ENCODE measurements at places on chromosomes 6 and 20. TPM values are rescaled to one million over a fixed set of nuclear protein-coding genes. Genes with fewer than 3 reads are reported as not detected.
A peak's percentile ranks its signal among the peaks of the same experiment; 100 is the strongest.

GRCh38 chr6:108922499-108922898 is 74.3 kb downstream of the ARMC2 start:
- no peaks in the 10 kb centered on the region for H3K4me1 ChIP-seq
- no peak overlapping the region for H3K27ac ChIP-seq
- no peak overlapping the region for H3K4me3 ChIP-seq
- no peaks in the 10 kb centered on the region for H3K36me3 ChIP-seq
- H3K27me3 ChIP-seq, result no peaks in the 10 kb centered on the region

PTPRT gene
- total RNA-seq, result 2.3 TPM

VSX1 gene
- total RNA-seq, result not detected

- no peaks in the 10 kb centered on the region for H3K4me1 ChIP-seq
- no peaks in the 10 kb centered on the region for H3K27me3 ChIP-seq
- H3K4me3 ChIP-seq, result no peak overlapping the region
- H3K27ac ChIP-seq, result no peak overlapping the region
Measured at GRCh38 chr20:35271073-35271882, 6.6 kb downstream of the MMP24OS start.

GRCh38 chr6:70107852-70108629 is 194.8 kb downstream of the COL9A1 start:
- no peak overlapping the region for H3K4me3 ChIP-seq
- no peaks in the 10 kb centered on the region for H3K36me3 ChIP-seq
- H3K4me1 ChIP-seq, result peaks cover 6% of the 10 kb centered on the region
- DNase-seq, result no peak
- H3K27ac ChIP-seq, result no peak overlapping the region

DNA sequence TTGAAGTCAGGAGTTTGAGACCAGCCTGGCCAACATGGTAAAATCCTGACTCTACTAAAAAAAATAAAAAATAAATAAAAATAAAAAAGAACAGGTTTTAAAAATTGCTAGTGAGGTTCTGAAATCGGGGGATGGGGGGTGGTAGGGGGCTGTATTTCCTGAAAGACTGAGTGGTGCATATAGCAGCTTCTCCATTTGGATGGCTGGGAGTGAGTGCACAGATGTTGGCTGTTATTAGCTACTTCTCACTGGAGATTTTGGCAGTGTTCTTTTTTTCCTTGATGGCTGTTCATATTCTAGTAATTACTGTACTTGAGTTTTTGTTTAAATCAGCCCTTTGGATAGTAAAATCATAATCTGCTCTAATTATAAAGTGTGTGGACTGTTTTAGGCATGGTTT is 79.8 kb downstream of the RTN4IP1 start:
- no peaks in the 10 kb centered on the region for H3K36me3 ChIP-seq
- no peak for DNase-seq
- no peak overlapping the region for H3K4me3 ChIP-seq
- peaks cover 5% of the 10 kb centered on the region for H3K4me1 ChIP-seq
- no peaks in the 10 kb centered on the region for H3K27me3 ChIP-seq

GPSM3 gene
- 12.9 TPM for total RNA-seq

- no peaks in the 10 kb centered on the region for H3K27me3 ChIP-seq
- no peaks in the 10 kb centered on the region for H3K4me1 ChIP-seq
- H3K4me3 ChIP-seq, result no peak overlapping the region
- DNase-seq, result no peak
- H3K27ac ChIP-seq, result no peak overlapping the region
Measured at GRCh38 chr6:13724182-13724581, 12.5 kb upstream of the RANBP9 start.

GGTLC1 gene
- total RNA-seq, result not detected

IL17A gene
- not detected for total RNA-seq

DNA sequence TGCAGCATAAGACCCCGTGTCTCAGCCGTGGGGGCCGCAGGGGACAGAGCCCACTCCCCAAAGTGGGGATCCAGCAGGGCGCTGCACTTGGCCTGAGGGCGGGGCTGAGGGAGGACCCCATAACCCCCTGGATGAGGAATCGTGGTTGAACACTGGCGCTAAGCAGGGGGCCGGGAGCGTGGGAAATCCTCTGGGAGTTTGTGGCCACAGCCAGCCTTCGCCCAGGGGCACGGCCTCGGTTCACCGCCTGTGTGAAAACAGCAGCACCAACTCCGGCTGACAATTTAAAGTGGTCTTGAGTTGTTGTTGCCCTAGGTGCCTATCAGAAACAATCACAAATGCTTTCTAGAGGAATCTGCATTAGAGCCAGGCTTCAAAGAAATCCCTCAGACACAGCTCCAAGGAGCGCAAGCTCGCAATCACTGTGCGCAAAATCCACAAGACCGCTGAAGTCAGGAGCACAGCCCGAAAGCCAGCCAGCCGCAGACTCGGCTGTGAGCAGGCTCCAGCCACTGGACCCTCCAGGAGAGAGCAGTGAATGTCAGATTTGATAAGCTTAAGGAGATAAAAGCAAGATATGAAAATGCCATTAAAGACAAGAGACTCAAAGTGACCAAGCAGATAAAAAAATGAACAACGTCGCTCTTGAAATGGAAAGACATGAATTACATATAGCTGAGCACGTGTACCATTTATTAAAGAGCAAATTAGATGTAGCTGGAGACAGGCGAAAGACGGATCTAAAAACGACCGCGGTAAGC is 10.9 kb upstream of the RPS6KA2 start:
- H3K4me1 ChIP-seq, result peaks cover 7% of the 10 kb centered on the region
- no peaks in the 10 kb centered on the region for H3K27me3 ChIP-seq
- no peak overlapping the region for H3K27ac ChIP-seq
- peak; percentile 35 for DNase-seq
- no peaks in the 10 kb centered on the region for H3K36me3 ChIP-seq

- DNase-seq, result peak; percentile 53
- H3K27ac ChIP-seq, result no peak overlapping the region
- no peaks in the 10 kb centered on the region for H3K27me3 ChIP-seq
- no peak overlapping the region for H3K4me3 ChIP-seq
- peaks cover 5% of the 10 kb centered on the region for H3K4me1 ChIP-seq
Measured at GRCh38 chr6:23339268-23339667, 769.9 kb downstream of the HDGFL1 start.

TFAP2B gene
- total RNA-seq, result not detected

DNA sequence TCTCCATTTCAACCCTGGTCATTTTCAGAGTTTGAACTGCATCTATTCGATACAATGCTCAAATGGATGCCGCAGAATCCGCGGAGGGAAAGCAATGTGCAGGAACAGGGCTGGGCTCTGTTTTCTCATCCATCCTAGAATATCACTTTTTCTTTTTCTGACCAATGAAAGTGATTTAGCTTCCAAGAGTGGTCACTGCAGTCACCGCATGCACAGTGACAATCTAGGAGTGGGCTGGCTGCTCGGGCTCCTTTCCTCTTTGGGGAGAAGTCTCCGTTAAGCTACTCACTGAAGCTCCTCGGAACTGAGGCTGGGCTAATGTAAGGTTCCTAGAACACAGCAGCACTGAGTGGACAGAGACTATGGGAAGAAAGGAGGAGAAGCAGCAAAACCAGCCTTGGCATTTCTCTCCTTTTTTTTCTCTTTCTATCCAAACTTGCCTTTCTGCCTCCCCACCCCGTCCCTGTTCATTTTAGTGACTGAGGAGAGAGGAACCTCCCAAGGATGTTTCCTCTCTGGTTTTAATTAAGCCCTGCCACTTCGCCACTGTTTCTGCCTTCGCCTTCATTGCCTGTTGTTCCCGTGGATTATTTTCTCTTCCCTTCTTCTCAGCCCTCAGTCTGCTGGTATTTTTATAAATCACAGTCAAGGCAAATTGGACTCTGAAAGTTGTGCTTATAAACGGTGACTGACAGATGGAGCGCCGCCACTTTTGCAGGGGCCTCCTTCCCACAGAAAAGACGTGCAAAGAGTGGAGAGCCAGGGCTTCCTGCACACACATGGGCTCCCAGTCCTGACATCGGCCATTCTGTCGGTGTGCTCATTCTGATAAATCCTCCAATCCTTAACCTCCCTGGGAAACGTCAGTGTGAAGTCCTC is 41.1 kb downstream of the RAMACL start:
- H3K36me3 ChIP-seq, result no peaks in the 10 kb centered on the region
- no peaks in the 10 kb centered on the region for H3K27me3 ChIP-seq
- H3K4me3 ChIP-seq, result no peak overlapping the region
- no peaks in the 10 kb centered on the region for H3K4me1 ChIP-seq
- H3K27ac ChIP-seq, result no peak overlapping the region

DNA sequence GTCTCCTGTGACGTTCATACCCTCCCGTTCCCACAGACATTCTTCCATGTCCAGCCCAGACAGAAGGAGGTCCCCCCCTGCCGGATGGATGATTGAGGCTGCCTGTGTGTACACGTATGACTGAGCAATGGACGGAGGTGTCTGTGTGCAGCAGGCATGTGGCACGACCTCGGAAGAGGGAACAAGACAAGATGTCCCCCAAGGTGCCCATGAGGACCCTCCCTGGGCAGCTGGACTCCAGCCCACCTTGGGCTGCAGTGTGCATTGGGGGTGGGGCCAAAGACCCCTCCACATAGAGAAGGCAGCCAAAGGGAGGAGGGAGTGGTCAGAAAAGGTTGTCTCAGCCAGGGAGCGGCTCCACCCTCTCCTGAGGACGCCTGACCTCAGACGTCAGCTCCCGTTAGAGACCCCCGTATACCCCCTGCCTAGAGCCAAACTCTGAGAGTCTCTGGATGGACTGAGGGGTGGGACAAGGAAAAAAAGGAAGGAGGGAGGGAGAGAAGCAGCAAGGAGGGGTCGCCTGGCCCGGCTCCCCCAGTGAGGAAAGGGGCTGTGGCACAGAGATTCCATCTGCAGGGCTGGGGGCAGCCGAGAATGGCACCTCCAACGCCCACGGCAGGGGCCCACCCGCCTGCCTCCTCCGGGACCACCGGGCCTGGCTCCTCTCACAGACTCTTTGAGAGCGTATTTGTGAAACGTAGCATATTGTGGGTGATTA is 92.9 kb upstream of the BHLHE23 start:
- H3K36me3 ChIP-seq, result no peaks in the 10 kb centered on the region
- H3K27ac ChIP-seq, result no peak overlapping the region
- DNase-seq, result peak; percentile 26
- H3K27me3 ChIP-seq, result peaks cover 57% of the 10 kb centered on the region

DNA sequence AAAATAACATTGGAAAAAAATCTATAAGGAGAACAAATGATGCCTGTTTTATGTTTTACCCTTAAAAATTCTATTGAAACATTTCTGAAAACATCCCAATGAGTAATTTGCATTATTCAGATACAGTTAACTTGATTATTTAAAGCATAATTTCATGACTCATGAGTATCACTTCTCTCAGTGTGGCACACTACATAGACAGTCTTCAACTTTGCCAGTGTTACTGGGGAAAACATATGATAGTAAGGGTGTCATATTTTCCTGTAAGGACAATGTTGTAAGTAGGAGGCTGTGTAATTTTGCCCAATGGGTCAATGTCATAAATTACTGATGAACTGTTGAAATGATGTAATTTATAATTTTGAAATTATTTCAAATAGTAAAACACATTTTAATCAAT is 125.5 kb downstream of the PHACTR1 start:
- no peak for DNase-seq
- no peak overlapping the region for H3K27ac ChIP-seq
- H3K4me1 ChIP-seq, result peaks cover 10% of the 10 kb centered on the region
- H3K27me3 ChIP-seq, result no peaks in the 10 kb centered on the region

DNA sequence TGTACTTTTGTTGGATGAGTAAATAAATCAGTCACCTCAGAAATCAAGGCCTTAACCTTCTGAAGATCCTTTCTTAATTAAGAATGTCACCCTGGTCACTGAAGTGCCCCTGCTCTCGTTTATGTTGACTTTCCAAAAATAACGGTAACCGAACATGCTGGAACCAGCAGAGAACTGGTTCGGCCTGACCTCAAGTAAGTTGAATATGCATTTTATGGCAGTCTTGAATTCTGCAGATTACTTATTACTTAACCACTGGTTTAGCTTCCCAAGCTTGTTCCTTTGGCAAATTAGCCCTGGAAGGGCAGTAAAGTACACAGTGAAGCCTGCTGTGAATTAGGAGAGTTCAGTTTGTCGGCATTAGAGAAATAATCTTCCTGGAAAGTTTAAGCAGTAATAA is 12.2 kb downstream of the MAPRE1 start:
- H3K27ac ChIP-seq, result no peak overlapping the region
- H3K4me3 ChIP-seq, result no peak overlapping the region
- H3K4me1 ChIP-seq, result no peaks in the 10 kb centered on the region
- H3K36me3 ChIP-seq, result peaks cover 87% of the 10 kb centered on the region

NOTCH4 gene
- 2.0 TPM for total RNA-seq

DNA sequence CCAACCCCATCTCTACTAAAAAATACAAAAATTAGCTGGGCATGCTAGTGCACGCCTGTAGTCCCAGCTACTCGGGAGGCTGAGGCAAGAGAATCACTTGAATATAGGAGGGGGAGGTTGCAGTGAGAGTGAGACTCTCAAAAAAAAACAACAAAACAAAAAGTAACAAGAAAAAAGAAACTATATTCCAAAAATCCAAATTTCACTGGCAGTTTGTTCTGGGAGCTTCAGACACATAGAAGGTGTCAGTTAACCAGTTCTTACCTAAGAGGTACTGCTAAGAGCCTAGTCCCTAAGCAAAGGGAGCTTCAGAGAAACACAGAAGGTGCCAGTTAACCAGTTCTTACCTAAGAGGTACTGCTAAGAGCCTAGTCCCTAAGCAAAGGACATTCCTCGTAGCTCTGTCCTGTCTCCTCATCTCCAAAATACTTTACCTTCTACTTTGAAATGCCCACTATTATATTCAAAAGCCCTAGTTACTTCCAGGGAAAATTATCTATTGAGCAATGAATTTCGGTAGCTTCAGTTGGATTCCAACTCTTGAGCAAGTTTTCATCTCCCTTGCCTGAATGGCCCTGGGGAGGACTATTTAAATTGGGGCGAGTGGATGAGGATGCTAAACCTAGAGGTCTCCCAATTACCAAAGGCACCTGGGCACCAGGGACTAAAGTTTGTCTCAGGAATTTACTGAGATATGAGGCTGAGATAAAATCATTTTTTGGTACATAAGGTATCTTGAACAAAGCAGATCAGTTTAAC is 41.0 kb downstream of the HFE start:
- H3K4me1 ChIP-seq, result peaks cover 3% of the 10 kb centered on the region
- no peak overlapping the region for H3K27ac ChIP-seq
- no peak for DNase-seq
- H3K36me3 ChIP-seq, result no peaks in the 10 kb centered on the region
- no peak overlapping the region for H3K4me3 ChIP-seq

SNAP25 gene
- not detected for total RNA-seq

- no peak overlapping the region for H3K4me3 ChIP-seq
- no peak overlapping the region for H3K27ac ChIP-seq
- H3K27me3 ChIP-seq, result no peaks in the 10 kb centered on the region
- H3K36me3 ChIP-seq, result no peaks in the 10 kb centered on the region
- DNase-seq, result no peak
- no peaks in the 10 kb centered on the region for H3K4me1 ChIP-seq
Measured at GRCh38 chr20:15916623-15917022, 656.6 kb downstream of the KIF16B start.

DLL1 gene
- 7.4 TPM for total RNA-seq

DNA sequence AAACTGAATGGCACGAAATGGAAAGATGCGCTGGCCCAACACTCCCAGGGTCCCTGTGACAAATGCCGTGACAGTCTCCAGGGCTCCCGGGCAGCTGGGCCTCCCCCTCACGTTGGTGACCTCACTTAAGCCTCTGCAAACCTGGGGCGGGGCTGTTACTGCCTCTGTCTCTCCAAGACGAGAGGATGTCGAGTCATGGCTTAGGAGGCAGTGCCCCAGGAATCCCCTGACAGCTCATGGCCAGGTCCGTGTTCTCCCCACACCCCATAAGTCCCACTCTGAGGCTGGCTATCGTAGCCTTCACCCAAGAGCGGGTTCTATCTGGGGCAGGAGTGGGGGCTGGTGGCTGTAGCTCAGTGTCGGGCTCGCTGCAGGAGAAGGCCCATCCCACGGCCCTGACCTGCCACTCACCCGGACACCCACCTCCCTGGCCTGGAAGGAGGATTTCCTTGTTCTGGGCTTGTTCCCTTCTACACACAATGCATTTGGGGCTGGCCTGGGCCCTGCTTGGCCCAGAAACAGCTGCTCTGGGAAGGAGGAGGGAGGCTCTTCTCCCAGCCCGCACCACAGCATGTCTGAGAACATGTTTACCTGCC is 5.6 kb upstream of the RPS21 start:
- H3K36me3 ChIP-seq, result peaks cover 13% of the 10 kb centered on the region
- H3K4me1 ChIP-seq, result peaks cover 15% of the 10 kb centered on the region
- peak; percentile 53 for DNase-seq
- H3K4me3 ChIP-seq, result no peak overlapping the region

Measured in endodermal cell (in vitro differentiated cells).